ENCODE measurements at places on chromosomes 6 and 20.

DNA sequence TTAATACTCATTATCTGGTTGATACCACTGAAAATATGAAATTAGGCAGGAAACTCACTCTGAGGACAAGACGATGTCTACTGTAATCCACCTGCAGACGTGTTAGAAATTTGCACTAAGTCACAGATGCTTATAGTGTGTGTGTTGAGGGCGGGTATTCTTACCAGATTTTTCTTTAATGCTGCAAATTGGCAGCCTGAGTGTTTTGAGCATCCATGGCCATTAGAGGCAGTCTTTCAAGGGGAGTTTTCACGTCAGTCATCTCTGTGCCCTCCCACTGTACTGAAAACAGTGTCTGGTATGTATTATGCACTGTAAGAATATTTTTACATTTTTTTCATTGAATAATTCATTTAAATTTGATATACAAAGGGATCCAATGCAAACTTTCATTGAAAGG is 266.5 kb upstream of the QKI start:
- ATAC-seq, result no peak

GRCh38 chr20:2130683-2131082 is 29.1 kb downstream of the STK35 start:
- no peak for ATAC-seq

DNA sequence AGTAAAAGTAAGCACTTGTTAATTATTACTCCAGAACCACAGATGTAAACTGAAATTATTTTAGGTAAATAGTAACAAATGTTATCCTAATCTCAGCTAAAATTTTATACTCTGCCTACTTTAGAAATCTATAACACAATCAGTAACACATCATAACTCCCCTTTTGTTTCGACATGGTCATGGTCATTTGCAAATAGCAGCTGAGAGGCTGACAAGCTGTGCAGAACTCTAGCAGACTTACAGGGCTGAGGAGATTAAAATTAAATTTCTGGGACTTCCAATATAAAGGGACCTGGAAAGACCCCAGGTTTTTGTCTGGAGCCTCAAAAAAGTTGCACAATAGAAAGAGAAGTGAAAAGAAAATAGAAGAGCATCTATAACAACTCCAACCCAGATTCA is 88.8 kb downstream of the PRL start:
- ATAC-seq, result no peak

- ATAC-seq, result no peak
Measured at GRCh38 chr6:141475259-141475658, 657.5 kb upstream of the GJE1 start.

DNA sequence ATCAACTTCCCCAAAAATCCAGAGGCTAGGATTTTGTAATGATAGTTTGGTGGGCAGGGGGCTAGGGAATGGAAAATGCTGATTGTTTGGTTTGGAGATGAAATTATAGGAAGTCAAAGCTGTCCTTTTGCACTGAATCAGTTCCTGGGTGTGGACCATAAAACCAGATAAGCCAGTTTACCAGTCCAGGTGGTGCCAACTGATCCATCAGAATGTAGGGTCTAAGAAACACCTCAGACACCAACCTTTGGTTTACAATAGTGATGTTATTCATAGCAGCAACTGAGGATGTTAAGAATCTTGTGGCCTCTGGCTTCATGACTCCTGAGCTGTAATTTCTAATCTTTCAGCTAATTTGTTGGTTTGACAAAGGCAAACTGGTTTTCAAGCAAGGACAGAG is 496.6 kb upstream of the EPHA7 start:
- no peak for ATAC-seq

GRCh38 chr20:63064310-63064709 is 57.5 kb upstream of the BHLHE23 start:
- no peak for ATAC-seq

- ATAC-seq, result no peak
Measured at GRCh38 chr6:112504621-112505020, 157.5 kb downstream of the RFPL4B start.

- no peak for ATAC-seq
Measured at GRCh38 chr20:31607640-31608250, 2.7 kb downstream of the ID1 start.

- no peak for ATAC-seq
Measured at GRCh38 chr20:41072915-41073314, 44.3 kb downstream of the TOP1 start.

GRCh38 chr6:14540810-14541540 is 423.4 kb downstream of the CD83 start:
- no peak for ATAC-seq

DNA sequence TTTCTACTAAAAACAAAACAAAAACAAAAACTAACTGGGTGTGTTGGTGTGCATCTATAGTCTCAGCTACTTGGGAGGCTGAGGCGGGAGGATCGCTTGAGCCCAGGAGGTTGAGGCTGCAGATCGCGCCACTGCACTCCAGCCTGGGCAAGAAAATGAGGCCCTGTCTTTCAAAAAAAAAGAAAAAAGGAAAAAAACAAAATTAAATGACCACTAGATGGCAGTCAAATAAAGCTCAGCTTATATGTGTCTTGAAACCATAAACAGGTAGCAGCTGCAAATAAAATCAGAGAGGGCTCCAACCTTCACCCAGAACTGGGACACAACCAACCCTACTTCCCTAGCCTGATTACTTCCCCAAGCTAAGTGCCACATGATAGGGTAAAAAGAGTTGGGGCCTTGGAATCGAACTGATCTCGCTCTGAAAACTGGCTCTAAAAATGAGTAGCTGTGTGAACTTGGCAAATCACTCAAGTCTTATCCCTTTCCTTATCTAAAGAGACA is 67.1 kb upstream of the ADGRF4 start:
- no peak for ATAC-seq

GRCh38 chr6:36908747-36909146 is 23.0 kb downstream of the C6orf89 start:
- no peak for ATAC-seq

- ATAC-seq, result no peak
Measured at GRCh38 chr6:7100072-7100752, 7.5 kb upstream of the RREB1 start.

DNA sequence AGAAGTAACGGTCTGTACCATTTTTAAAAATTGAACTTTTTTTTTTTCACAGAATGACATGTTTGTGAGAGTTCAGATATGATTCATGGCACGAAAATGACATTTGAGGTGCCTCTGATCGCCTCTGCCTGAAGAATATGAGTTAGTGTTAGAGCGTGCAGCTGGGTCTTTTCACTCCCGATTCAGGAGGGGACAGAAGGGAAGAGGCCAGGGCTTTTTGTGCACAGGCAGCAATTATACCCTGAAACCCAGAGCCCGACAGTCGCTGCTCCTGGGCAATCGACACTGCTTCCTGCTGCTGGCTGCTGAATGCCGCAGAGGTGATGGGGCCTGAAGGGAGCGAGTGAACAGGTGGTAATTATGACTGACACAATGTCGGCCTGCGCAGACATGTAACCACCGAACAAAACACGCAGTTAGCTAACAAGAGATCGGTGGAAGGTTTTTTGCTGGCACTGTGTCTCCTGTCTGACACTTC is 652.0 kb upstream of the NOX3 start:
- peak; percentile 64 for ATAC-seq

DNA sequence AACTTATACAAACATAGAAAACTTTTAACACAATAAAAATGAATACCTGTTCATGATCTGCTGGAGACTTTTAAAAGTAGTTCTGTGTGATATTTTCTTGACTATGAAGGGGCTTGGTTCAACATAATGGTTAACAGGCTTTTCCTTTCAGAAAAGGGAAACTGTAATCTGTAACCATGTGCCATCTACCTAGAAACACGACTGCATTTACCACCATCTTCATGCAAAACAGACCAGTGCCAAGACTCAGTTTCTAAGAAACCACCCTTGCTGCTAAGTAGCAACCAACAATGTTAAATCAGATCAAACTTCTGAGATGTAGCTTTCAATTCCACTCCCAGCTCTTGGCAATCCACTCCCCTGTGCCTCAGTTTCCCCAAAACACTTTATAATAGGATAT is 15.7 kb downstream of the STAU1 start:
- ATAC-seq, result no peak

DNA sequence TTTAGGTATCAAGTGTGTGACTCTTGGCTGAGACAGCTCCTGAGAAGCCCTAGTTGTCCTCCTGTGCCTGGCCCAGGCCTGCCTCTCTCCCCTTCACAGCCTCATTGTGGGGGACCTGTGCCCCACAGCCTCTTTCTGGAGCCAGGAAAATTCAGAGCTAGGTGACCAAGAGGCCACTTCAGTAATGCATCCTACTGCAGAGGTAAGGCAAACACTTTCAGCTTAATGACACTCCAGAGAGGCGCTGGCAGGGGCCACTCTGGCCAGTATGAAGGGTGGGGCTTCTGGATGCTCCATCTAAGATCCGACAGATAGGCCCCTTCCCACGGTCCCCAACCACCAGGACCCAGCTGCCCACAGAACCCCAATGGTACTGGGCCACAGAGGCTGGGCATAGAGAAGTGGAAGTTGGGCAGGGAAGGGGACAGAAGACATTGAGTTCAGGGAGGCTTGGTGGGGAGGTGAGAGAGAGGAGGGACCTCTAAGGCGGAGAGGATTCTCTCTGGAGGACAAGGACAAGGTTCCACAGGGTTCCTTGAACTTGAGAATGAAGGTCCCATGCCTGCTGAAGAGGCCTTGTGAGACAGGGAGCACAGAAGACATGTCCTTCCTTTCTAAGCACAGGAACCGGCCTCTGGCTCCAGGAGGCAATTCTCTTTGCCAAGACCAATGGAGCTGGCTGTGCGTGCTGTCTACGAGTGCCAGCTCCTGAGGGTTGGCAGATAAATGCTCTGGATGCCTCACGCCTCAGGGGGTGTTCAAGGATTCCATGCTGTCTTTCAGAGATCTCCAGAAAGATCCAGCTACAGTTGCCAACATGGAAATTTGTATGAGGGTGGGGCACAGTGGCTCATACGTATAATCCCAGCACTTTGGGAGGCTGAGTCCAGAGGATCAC is 46.4 kb upstream of the TGM2 start:
- ATAC-seq, result no peak

GRCh38 chr20:62363920-62364851 is 2.9 kb downstream of the LAMA5 start:
- ATAC-seq, result no peak

DNA sequence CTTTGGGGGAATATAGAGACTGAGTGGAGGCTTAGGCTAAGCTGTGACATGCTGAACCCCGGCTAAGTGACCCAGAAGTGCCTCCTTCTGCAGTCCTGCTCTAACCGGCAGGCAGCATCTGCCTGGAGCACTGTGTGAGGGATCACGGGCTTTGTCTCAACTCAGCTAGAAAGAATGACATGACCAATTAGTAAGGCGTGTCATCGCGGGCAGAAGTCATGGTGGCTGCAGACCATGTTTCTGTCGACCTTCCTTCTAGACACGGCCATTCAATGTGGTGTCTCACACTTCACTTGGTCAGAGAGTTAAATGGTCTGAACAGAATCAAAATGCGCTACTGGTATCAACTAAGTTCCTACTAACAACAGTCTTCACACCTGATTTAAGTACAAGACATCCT is 35.0 kb downstream of the HUS1B start:
- no peak for ATAC-seq

- ATAC-seq, result no peak
Measured at GRCh38 chr20:22966787-22967464, 68.2 kb upstream of the SSTR4 start.

DNA sequence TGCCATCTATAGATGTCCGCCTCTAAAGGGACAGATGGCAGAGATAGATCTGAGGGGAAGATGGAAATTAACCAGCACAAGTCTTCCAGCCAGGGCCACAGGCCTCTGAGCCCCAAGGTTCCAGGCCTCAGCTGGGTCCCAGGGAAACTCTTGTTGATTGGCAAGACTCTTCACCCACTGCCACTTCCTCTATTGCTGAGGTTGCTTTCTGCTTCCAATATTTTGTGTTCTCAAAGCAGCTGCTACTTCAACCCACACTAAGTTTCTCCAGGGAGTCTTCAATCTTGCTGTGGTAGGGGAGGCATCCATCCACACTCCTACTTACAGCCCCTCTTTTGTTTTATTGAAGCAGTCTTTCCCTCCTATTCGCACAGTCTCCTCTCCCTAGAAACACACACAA is 36.4 kb upstream of the SASH1 start:
- ATAC-seq, result no peak

GRCh38 chr6:46421939-46422338 is 69.3 kb downstream of the RCAN2 start:
- ATAC-seq, result no peak

DNA sequence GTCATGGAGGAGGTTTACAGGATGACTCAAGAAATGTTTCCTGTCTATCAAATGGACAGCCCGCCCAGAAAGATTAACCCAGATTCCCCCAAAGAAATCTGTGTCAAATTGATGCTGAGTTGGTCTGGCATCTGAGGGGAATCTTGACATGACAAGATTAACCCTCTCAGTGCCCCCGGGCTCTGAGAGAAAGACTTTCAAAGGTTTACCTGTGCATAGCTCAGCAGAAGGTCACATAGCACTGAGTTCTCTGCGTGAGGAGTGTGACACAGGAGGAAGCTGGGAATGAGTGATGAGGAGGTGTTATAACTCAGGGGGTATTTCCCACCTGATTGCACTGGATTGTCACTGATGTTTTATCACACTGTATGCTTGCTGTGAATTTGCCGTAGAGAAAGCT is 601.2 kb downstream of the DHX35 start:
- ATAC-seq, result peak; percentile 62

GRCh38 chr20:63217706-63218105 is 1.8 kb upstream of the YTHDF1 start:
- no peak for ATAC-seq

DNA sequence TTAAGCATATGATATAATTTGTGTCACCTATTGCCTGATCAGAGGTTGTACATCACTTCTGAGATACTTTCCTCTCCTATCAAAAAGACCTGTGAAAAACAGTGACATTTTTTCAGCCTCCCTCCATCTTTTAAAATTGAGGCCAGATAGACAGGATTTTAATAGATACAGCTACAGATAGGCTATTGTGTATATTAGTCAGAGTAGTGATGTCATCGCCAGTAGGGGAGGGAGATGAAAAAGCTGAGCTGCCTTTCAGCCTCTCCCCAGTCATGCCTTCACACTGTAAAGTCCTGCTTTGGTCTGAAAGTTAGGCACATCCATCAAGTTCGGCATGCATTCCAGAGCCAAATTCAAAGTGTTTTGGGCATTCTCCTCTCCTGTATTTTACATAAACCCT is 7.9 kb upstream of the PABPC1L start:
- ATAC-seq, result peak; percentile 71

DNA sequence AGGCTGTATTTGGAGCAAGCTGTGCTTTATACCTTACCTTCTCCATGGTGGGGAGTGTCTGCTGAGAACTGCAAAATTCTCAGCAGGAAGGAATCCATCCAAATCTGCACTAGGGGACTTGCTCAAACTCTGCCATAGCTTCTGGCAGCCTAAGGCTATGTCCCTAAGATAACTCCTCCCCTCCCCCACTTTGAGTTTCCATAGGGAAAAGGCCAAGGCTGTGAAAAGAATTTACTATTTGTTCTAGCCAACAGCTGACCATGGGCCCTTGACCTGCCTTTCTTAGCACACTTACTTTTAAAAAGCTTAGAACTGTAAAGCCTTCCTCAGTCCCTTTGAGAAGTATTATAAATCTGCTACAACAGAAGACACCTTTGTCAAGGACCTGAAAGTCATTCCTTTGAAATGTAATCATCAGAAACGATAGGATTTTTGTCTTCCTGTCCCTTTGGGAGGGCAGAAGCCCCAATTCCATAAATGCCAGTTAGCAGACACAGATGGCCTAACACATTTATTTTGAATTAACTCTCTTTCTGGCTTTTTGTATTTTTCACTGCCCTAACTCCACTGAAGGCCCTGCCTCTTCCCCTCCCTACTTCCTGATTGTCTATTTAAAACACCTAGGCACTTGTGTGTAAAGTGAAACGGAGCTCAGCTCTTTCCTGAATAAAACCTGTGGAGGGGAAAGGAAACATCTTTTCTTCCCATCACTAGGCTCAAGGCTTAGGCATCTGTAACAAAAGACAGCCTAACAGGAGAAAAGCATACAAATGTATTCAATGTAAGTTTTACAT is 157.1 kb downstream of the AKAP7 start:
- no peak for ATAC-seq
